ENCODE measurements at places on chromosomes 1 and 21. TPM values are rescaled to one million over a fixed set of nuclear protein-coding genes. Genes with fewer than 3 reads are reported as not detected.

FBLIM1 gene
- total RNA-seq, result 78.3 TPM

CRNN gene
- not detected for total RNA-seq

RPE65 gene
- 0.14 TPM for total RNA-seq

TCHHL1 gene
- total RNA-seq, result 6.5 TPM

SLC44A5 gene
- 1.3 TPM for total RNA-seq

FCRL4 gene
- not detected for total RNA-seq

KIAA1614 gene
- 0.31 TPM for total RNA-seq

CRP gene
- not detected for total RNA-seq

OR2L3 gene
- not detected for total RNA-seq

FOXO6 gene
- total RNA-seq, result 21.1 TPM

RBM11 gene
- 2.1 TPM for total RNA-seq

LCE1F gene
- not detected for total RNA-seq

APOBEC4 gene
- total RNA-seq, result not detected

SPRR2G gene
- not detected for total RNA-seq

BSND gene
- total RNA-seq, result not detected

KRTAP19-1 gene
- 1.0 TPM for total RNA-seq

All from type B pancreatic cell (in vitro differentiated cells).